ENCODE measurements at places on chromosomes 7 and 10.

DNA sequence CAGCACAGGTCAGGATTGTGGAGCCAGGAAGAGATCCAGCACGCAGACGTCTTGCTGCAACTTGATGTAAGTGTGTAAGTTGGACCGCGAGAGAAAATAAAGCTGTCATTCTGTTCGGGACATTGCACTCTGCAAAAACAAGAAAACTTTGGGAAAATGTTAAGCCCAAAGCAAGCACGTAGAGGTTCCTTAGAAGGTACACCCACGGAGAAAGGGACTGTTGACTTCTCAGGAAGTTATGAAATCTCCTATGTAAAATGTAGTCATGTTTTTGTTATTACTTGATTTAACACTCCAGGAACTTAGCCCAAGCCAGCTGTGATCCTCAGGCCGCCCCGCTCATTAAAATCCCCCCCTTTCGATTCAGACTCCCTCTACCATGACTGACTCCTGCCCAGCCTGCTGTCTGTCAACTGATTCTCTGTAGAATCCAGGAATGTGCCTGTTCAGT is 196.1 kb upstream of the TCF7L2 start:
- no peak for ATAC-seq

- no peak for ATAC-seq
Observed at GRCh38 chr10:102139281-102140110, 6.7 kb downstream of the PPRC1 start.

- peak; percentile 74 for ATAC-seq
Observed at GRCh38 chr10:80471001-80471400, 16.9 kb downstream of the TSPAN14 start.

DNA sequence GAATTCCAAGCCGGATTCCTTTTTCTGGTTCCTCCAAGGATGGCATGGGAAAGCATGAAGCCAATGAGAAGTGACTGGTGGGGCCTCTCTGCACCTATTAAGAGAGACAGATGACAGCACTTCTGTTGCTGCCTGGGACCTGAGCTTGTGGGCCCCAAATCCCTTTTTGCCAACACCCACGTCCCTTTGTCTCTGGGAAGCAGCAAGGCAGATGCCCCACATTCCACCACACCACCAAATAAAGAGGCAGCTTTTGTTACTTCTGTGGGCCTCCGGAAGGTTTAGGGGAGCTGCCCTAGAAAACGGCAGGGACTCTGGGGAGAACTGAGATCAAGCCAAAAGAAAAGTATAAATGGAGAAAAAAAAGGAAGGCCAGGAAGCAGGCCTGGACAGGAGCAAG is 3.4 kb downstream of the CCDC136 start:
- ATAC-seq, result no peak

DNA sequence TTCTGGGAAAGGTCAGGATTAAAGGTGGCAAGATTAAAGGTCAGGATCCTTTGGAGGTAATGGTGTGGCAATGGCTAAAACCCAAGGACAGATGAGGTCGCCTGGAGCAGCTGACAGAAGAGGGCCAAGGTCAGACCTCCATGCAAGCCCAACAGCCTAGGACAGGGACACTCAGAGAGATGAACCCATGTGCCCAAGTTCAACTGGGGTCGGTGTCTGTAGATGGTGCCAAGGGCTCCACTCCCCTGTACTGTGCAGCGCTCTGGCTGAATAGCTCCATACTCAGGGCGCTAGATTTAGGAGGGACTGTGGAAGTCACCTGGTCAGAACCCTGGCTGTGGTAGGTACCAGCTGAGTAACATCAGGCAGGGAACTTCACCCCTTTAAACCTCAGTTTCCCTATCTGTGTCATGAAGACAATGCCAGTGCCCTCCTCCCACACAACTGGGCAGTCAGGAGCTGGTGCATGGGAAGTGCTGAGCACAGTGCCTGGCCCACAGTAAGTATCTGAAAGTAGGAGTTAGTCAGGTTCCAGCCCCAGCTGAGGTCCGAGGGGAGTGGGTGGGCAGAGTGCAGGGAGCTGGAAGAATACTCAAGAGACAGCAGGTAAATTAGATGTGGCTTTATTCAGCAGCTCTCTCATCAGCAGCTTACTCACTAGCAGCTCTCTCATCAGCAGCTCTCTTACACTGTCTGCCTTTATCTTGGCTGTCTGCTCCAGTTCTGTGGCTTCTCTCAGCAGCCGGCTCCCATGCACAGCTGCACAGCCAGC is 327.1 kb downstream of the GLRX3 start:
- no peak for ATAC-seq

All from esophagus mucosa (tissue), 1 donor.